Right atrium auricular region (tissue), 2 donors: ENCODE measurements at places on chromosomes 12 and 14. TPM values are rescaled to one million over a fixed set of nuclear protein-coding genes. Genes with fewer than 3 reads are reported as not detected.

- no peaks in the 10 kb centered on the region for H3K27me3 ChIP-seq
- H3K4me3 ChIP-seq: no peak overlapping the region
- DNase-seq: peak; percentile 59
- H3K4me1 ChIP-seq: no peaks in the 10 kb centered on the region
- H3K36me3 ChIP-seq: no peaks in the 10 kb centered on the region
Observed at GRCh38 chr12:114952573-114953271, 268.7 kb upstream of the TBX3 start.

GLI1 gene
- total RNA-seq: not detected

- H3K27ac ChIP-seq: no peak overlapping the region
- no peak for DNase-seq
- no peaks in the 10 kb centered on the region for H3K36me3 ChIP-seq
- no peaks in the 10 kb centered on the region for H3K27me3 ChIP-seq
- H3K4me1 ChIP-seq: no peaks in the 10 kb centered on the region
Observed at GRCh38 chr12:100348657-100349454, 8.0 kb upstream of the SLC17A8 start.

RNASE7 gene
- not detected for total RNA-seq

GRCh38 chr12:57248934-57249742 lies 1.8 kb downstream of the STAC3 start:
- no peak for DNase-seq
- no peaks in the 10 kb centered on the region for H3K36me3 ChIP-seq
- H3K4me3 ChIP-seq: no peak overlapping the region
- H3K27ac ChIP-seq: no peak overlapping the region

LRFN5 gene
- total RNA-seq: 0.39 TPM

GRCh38 chr12:52264435-52264825 lies 10.0 kb upstream of the KRT86 start:
- no peaks in the 10 kb centered on the region for H3K4me1 ChIP-seq
- H3K27me3 ChIP-seq: no peaks in the 10 kb centered on the region
- no peak for DNase-seq
- no peak overlapping the region for H3K4me3 ChIP-seq

- H3K27me3 ChIP-seq: no peaks in the 10 kb centered on the region
- no peak overlapping the region for H3K27ac ChIP-seq
- no peak for DNase-seq
- no peaks in the 10 kb centered on the region for H3K4me1 ChIP-seq
- H3K36me3 ChIP-seq: no peaks in the 10 kb centered on the region
Observed at GRCh38 chr14:40365305-40365704, 933.1 kb upstream of the FBXO33 start.

GRCh38 chr12:110234755-110235154 lies 46.3 kb upstream of the ATP2A2 start:
- no peak overlapping the region for H3K4me3 ChIP-seq
- no peak for DNase-seq
- no peaks in the 10 kb centered on the region for H3K36me3 ChIP-seq
- peak overlapping the region; percentile 82 for H3K27ac ChIP-seq
- no peaks in the 10 kb centered on the region for H3K27me3 ChIP-seq

DNA sequence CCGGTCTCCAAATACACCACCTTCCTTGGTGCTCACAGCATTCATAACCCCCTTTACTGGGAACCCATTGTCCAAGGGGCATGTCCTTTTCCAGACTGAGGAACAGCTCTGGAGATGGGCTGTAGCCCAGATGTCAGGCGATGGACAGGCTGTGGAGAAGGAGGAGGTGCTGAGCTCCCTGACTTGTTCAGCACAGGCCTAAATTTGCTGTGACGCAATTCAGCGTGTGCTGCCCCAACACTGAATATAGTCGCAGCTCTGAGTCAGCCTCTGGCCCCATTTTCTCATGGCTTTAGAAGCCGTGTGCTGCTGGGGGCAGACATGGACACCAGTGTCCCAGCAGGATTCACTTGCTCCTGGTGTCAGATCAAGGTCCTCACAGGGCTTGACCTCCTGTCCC lies 269.1 kb downstream of the EMP1 start:
- H3K27me3 ChIP-seq: no peaks in the 10 kb centered on the region
- DNase-seq: peak; percentile 79
- no peak overlapping the region for H3K4me3 ChIP-seq

IKZF4 gene
- total RNA-seq: 2.6 TPM

- DNase-seq: no peak
- H3K4me3 ChIP-seq: no peak overlapping the region
- H3K27ac ChIP-seq: no peak overlapping the region
- no peaks in the 10 kb centered on the region for H3K4me1 ChIP-seq
Observed at GRCh38 chr12:43740511-43741100, 18.0 kb downstream of the PUS7L start.

- peaks cover 40% of the 10 kb centered on the region for H3K36me3 ChIP-seq
- peaks cover 9% of the 10 kb centered on the region for H3K4me1 ChIP-seq
- no peaks in the 10 kb centered on the region for H3K27me3 ChIP-seq
- peak overlapping the region; percentile 1 for H3K27ac ChIP-seq
Observed at GRCh38 chr12:131774576-131775391, 53.4 kb upstream of the MMP17 start.

- no peak overlapping the region for H3K27ac ChIP-seq
- no peak overlapping the region for H3K4me3 ChIP-seq
- no peaks in the 10 kb centered on the region for H3K36me3 ChIP-seq
- no peak for DNase-seq
- H3K27me3 ChIP-seq: no peaks in the 10 kb centered on the region
Observed at GRCh38 chr14:69366069-69366468, 32.0 kb downstream of the ERH start.

DNA sequence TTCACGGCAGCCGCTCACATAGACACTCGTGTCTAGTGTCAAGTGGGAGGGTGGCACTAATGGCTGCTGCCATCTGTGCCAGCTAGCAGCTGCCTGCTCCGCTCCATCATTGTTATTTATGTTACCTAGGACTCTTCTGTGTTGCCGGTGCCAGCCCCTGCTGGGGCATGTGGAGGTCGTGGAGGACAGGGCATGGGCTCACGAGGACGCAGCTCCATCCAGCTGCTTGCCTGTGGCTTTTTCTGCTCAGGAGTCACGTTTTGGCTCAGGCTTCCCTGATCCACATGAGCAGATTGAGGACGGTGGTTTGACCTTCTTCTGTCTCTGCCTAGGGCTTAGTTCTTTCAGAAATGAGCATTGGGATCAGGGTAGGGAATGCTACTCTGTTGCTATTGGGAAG lies 31.2 kb downstream of the TPCN1 start:
- H3K27ac ChIP-seq: peak overlapping the region; percentile 71
- no peaks in the 10 kb centered on the region for H3K27me3 ChIP-seq
- H3K4me1 ChIP-seq: no peaks in the 10 kb centered on the region

GRCh38 chr14:99604278-99604765 lies 315 bp upstream of the CCDC85C start:
- no peaks in the 10 kb centered on the region for H3K36me3 ChIP-seq
- no peaks in the 10 kb centered on the region for H3K27me3 ChIP-seq
- H3K4me1 ChIP-seq: peaks cover 2% of the 10 kb centered on the region
- H3K4me3 ChIP-seq: peak overlapping the region; percentile 63

DNA sequence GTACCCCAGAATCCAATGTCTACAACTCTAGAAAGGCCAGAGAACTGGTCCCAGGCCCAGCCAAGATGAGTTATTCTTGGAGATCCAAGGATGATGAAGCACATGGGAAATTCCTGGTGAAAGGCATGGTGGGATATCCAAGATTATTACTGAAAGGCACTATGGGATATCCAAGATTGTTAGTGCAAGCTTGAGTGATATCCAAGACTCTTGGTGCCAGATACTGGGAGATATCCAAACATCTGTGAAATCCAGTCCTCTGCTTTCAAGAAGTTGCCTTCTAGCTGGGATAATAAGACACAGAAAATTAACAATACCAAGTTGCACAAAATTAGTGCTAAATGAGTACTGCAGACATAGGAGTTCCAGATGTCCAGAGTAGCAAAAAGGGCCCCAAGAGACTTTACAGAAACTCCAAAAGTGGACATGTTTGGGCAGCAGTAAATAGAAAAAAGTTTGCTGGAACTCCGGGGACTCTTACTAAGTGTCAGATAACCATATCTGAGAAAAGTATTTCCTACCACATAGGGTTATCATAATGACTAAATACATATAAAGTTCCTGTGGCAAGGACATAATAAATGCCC lies 34.6 kb downstream of the PHLDA1 start:
- DNase-seq: no peak
- H3K36me3 ChIP-seq: no peaks in the 10 kb centered on the region
- no peaks in the 10 kb centered on the region for H3K4me1 ChIP-seq
- H3K4me3 ChIP-seq: no peak overlapping the region

DNA sequence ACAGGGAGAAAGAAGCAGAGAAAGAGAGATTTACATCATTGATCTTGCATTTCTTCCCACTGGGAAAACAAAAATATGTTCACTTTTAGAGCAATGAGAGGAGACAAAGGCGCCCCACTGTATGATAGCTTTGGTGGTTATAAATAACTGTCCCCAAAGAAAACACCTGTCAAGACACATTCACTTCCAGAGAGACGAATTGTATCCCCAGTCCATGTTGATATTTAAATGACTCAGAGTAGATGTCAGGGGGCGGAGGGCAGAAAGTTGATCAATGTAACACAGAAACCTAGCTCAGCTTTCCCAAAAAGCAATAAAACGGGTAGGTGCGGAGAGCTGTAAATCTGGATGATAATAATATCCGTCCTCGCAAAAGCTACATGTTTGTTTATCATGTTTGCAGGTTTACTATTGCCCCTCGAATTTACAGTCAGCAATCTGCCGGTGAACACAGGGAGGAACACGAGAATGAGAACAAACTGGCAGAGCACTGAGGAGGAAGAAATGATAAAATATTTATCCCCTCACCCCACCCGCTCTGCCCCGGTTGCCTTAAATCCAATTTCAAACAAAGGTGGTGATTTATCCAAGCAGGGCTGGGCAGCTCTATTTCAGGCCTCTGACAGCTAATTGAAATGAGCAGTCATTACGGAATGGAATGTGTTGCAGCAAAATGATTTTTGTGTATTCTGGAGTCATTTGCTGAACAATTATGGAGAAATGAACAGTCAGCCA lies 84.4 kb downstream of the CMKLR1 start:
- no peaks in the 10 kb centered on the region for H3K27me3 ChIP-seq
- H3K4me1 ChIP-seq: no peaks in the 10 kb centered on the region
- no peaks in the 10 kb centered on the region for H3K36me3 ChIP-seq
- no peak overlapping the region for H3K4me3 ChIP-seq

DNA sequence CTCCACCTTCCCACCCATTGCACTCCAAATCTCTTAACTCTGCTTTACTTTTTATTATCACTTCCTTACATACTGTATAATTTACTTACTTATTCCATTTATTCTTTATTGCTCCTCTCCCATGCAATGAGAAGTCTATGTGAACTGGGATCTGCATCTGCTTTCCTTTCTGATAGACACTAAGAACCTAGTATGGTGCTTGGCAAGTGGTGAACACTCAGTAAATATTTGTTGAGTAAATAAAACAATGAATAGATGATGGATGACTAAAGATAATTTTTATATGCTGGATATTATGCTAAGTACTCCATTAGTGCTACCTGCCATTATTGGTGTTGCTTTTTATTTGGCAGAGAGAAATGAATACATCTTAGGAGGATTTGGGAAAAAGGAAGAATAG lies 151.0 kb downstream of the TPH2 start:
- DNase-seq: no peak
- H3K36me3 ChIP-seq: no peaks in the 10 kb centered on the region
- no peaks in the 10 kb centered on the region for H3K4me1 ChIP-seq
- H3K27ac ChIP-seq: no peak overlapping the region
- H3K27me3 ChIP-seq: no peaks in the 10 kb centered on the region

DNA sequence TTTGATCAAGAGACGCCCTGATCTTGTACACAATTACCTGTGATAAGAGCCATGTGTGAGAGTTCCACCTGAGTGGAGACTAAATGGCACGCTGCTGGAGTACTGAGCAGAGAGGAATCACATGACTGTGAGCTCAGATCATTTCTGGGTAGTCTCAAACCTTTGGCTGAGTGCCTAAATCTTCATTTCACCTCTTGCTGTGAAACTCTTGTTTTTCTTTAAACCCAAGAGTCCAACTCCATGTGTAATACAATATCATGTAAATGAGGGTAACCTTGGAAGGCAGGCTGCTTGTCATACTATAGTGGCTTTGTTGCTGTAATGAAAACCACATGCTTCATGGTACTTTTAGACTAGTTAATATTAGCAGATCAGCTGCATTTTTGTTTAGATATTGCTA lies 156.9 kb downstream of the CAND1 start:
- H3K4me3 ChIP-seq: no peak overlapping the region
- H3K36me3 ChIP-seq: no peaks in the 10 kb centered on the region
- H3K4me1 ChIP-seq: peaks cover 23% of the 10 kb centered on the region
- no peak for DNase-seq
- no peak overlapping the region for H3K27ac ChIP-seq

DNA sequence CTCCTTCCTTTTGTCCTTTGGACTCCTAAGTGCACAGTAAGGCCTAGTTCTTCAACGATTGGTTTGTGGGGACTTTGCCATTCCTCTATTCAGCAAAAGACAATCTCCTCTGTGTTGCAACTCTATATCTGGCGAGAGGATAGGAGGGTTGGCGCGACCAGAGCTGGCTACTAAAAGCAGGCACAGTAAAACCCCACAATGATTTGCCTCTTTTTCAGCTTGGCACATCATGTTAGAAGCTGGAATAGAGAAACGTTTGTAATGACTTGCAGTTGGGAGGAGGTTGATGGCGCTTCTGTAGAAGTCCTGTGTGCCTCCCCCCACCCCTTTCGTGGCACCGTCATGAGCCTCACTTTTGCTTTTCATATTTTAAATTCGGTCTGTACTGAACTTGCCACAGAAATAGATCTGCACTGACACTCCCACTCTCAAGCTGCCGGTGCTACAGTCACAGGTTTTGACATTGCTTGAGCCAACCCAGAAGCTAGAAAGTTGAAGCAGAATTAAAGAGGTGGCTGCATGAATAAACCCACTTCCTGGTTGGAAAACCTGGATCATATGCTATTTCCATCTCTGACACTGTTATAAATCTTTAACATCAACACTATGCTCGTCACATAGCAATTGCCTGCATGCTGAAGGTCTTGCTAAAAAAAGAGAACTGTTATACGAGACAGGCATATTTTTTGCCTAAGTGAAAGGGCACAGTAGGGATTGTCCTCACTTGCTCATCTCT lies 315.3 kb upstream of the PRICKLE1 start:
- H3K4me3 ChIP-seq: no peak overlapping the region
- H3K36me3 ChIP-seq: no peaks in the 10 kb centered on the region

DNA sequence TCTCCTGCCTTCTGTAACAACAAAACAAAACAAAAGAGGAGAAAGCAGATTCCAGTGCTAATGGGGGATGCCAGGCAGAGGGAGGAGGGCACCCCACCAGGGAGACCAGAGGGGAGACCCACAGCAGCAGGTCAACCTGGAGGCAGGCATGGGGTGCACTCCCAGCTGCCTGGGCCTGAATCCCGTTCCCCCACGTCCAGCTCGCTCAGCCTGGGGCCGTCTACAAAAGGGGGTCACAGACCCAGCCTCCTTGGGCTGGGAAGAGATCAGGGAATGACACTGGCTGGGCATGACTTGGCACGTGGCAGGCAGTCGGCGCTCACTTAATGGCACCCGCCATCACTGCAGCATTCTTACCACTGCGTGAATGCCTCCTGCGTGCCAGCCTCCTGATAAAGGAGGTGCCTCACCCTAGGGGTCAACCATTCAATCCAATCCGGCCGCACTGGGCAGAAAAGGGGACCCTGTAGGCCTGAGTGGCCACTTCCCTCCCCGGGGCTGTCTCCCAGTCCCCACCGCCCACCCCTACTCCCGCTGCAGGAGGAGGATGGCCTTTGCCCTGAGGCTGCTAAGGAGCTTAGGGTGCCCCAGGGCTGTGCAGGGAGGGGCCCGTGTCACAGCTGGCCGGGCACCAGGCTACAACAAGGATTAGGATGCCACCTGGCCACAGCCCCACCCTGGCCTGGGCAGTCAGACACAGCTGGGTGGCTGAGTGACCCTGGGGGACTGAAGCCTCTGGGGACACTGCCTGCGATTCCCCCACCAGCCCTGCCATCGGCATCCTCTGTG lies 87.5 kb downstream of the NCOR2 start:
- H3K4me3 ChIP-seq: no peak overlapping the region
- H3K27me3 ChIP-seq: no peaks in the 10 kb centered on the region
- H3K27ac ChIP-seq: peak overlapping the region; percentile 69
- no peak for DNase-seq
- no peaks in the 10 kb centered on the region for H3K4me1 ChIP-seq
- H3K36me3 ChIP-seq: peaks cover 43% of the 10 kb centered on the region

ABCD2 gene
- total RNA-seq: 9.9 TPM
